NCI-H510A treated with DMSO at 0.1 percent for 48 hours (cell line): ENCODE measurements at places on chromosomes 5 and 9.

DNA sequence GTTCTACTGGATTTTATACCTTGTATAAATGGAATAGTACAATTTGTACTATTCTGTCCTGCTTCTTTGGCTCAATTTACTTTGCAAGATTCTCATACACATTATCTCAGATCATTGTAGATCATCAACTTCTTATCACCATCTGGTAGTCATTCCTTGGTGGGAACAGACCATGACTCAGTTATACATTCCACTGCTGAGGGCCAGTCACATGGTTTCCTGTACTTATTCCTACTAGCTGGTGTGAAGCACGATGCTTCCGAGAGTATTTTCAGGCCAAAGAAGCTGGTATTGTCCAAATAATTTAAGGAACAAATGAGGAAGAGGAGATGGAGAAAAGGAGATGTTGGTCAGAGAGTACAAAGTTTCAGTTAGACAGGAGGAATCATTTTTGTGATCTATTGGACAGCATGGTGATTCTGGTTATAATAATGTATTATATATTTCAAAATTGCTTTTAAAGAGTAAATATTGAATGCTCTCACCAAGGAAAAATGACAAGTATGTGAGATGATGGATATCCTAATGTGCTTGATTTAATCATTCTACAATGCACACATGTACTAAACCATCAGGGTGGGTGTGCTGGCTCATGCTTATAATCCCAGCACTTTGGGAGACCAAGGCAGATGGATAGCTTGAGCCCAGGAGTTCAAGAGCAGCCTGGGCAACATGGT is 124.1 kb downstream of the SYK start:
- DNase-seq, result no peak

DNA sequence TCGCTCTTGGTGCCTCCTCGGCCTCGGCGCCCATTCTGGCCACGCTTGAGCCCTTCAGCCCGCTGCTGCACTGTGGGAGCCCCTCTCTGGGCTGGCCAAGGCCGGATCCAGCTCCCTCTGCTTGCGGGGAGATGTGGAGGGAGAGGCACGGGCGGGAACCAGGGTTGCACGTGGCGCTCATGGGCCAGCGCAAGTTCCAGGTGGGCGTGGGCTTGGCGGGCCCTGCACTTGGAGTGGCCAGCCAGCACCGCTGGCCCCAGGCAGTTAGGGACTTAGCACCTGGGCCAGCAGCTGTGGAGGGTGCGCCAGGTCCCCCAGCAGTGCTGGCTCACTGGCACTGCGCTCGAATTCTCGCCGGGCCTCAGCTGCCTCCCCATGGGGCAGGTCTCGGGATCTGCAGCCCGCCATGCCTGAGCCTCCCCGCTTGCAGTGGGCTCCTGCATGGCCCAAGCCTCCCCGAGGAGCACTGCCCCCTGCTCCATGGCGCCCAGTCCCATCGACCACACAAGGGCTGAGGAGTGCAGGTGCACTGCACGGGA is 106.4 kb downstream of the SMC2 start:
- DNase-seq, result no peak

- DNase-seq, result peak; percentile 34
These were observed 110.8 kb upstream of the ERCC6L2 start for GRCh38 chr9:95764533-95765319.

GRCh38 chr5:132829742-132830435 is 558 bp downstream of the SHROOM1 start:
- peak; percentile 45 for DNase-seq

DNA sequence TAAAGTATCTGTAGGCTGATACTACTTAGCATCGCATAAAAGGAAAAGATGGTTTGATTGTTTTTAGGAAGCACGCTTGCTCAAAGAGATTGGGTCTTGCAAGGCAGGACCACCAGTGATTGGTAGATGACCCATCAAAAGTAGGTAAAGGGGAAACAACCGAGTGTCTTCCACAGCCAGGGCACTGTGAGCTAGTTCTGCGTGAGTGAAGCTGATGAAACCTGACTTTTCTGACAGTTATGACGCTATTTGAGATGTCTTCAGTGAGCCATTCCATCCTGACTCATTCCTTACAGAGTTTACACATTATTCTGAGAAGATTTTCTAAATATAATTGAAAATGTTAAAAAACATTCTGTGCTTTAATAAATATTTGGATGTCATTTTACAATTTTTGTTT is 49.7 kb downstream of the BASP1 start:
- no peak for DNase-seq

DNA sequence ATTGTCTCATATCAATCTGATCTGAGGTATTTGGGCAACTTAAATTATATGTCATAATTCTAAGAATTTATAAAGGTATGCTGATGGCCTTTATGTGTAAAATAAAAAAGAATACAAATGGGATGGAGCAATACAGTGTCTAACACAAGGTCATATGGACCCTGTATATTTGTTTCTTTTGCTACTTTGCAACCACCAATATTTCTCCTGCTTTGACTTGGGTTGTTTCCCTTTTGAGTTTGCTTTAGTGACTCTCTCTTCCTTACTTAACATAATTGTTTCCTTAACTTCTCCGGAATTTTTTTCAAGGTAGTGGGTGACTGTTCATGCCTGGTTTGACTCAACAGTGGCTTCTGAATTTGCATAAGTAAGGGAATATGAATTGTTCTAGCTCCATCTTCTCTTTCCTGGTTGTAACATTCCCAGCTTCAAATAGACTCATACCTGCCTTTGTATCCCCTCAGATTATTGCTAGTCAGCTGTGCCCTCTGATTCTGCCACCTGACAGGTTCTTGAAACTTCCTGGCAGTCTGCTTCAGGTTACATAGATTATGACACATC is 30.2 kb upstream of the ANXA1 start:
- no peak for DNase-seq

DNA sequence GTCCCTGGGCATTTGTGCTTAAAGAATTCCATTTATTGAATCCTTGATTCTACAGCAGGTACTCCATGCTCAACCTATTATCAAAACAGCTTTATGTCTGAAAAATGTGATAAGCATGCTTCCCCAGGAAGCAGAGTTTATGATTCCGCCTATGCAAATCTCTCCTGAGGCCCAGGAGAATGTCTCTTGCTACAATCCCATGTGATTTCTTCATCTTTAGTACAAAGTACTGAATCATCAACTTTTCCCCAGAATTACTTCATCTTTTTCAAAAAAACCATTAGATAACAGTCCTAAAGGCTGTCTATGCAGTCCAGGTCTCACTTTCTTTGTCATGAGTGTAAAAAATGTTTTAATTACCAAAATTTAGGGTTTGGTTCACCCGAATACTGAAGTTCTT is 130.2 kb upstream of the ADAMTSL1 start:
- DNase-seq, result no peak

- no peak for DNase-seq
These were observed 41.0 kb upstream of the ANGPTL2 start for GRCh38 chr9:127163409-127163808.

DNA sequence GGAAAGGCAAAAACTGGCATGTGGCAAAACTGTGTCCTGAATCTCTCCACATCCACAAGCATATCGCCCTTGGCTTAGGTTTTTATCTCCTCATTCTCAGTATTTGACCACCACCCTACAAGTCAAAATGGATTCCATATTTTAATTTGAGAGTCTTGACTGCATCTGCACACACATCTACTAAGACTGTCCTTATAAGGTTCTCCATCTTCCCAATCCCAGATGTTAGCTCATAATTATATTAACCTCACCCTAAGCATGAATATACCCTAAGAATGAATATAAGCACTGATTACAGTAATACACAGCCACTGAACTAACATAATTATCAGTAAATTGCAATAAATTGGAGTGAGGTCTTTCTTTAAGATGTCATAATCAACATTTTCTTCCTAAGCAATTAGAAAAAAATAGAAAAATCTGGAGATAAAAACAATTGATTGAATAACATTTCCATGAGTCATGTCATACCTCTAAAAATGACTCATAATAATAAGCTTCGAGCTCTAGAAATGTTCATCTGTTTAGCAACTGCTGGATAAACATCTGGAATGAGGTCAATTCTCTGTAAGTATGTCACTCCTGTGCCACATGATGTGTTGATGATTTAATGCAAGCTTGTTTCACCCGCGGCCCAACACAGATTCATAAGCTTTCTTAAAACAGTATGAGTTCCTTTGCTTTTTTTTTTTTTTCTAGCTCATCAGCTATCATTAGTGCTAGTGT is 39.9 kb upstream of the PAM start:
- no peak for DNase-seq

DNA sequence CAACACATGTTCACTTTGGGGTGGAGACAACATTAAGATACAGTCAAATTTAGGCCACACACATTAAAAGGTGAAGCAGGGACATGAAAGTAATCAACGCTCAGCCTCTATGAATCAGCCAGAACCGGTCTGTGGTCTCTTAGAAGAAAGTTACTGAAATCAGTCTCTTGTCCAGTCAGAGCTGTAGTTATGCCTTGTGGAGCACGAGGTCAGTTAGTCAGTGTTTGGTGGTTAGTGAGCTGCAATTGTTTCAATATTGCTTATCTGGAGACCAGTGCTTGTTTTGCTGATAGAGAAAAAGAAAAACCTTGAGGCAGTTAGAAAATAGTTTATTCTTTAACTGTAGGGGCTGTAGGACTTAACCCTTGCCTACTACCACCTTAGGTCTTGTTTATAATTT is 157.8 kb upstream of the RASEF start:
- DNase-seq, result no peak

GRCh38 chr5:173855162-173855994 is 32.8 kb upstream of the CPEB4 start:
- DNase-seq, result no peak

DNA sequence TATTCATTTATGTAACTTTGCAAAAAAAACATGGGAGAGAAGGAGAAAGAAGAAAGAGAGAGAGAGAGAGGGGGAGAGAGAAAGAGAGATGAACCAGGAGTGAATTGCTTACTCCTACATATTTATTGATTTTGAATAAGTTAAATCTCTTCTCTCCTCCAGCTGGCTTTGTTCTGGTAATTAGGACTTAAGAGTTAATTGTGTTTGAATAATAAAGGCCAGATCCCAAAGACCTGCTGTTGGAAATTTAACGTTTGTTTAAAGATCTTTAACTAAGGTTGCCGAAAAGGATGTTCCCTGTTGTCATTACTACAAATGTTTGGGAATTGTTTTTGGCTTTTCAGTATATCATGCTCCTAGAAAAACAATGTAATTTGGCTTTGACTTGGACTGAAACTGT is 473.0 kb downstream of the TUSC1 start:
- no peak for DNase-seq

- no peak for DNase-seq
These were observed 18.8 kb downstream of the RAPGEF1 start for GRCh38 chr9:131721076-131721475.
